ENCODE measurements at places on chromosomes 13 and 19.

- peak; percentile 32 for DNase-seq
Measured at GRCh38 chr19:21328406-21328805, 804 bp downstream of the ZNF708 start.

GRCh38 chr13:61670384-61671161 is 254.9 kb upstream of the PCDH20 start:
- DNase-seq: no peak

- DNase-seq: no peak
Measured at GRCh38 chr13:111187960-111188541, 72.9 kb downstream of the ARHGEF7 start.

DNA sequence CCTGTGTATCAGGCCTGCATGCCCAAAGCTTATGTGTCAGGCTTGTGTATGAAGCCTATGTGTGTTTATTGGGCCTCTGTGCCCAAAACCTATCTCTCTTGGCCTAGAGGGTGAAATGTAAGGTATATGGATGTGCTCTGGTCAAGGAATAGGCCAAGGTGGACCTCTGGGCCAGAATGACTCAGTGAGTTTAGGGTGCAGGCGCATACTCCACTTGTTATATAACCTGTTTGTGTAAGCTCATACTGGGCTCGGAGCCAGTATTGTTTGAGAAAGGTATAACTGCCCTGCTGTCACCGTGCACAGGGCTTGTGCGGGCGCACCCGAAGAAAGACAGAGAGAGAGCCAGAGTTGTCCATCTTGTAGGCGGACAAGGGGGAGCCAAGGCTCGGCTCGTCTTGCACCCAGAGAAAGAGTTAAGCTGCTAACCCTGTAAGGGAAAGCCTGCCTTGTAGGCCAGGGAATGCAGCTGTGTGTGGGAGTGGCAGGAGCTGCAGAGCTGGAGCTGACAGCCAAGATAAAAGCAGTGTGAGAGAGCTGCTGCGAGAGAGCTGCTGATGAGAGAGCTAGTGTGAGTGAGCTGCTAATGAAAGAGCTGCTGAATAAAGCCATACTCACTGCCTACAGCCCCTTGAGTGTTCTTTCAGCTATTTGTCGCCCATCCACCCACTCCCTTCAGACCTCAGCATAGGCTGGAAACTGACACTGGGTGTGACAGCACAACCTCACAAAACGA is 43.4 kb upstream of the N4BP2L1 start:
- DNase-seq: no peak

DNA sequence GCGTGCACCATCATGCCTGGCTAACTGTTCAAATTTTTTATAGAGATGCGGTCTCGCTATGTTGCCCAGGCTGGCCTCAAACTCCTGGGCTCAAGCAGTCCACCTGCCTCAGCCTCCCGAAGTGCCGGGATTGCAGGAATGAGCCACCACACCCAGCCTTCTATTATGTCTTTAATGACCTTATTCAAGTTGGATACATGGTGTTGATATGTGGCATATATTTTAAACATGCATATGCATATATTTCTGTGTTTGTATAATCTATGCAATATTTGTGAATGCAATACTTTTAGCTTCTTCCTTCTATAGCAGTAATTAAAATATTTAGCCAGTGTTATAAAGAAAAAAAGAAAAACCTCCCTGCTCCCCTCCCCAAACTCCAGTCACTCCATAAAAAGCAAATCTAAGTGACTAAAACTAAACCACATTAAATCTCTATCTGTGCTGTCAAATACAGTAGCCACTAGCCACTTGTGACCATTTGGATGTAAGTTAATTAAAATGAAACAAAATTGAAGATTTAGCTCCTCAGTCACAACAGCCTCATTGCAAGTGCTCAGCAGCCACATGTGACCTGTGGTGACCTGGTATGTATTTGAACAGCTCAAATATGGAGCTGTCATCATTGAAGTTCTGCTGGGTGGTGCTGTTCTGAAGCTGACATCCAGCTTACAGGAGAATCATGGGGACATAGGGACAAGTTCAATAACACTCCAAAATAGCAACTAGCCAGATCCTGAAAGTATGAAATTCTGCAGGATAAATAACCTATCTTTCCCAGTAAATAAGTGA is 27.4 kb downstream of the FCGBP start:
- DNase-seq: no peak

GRCh38 chr13:104949840-104950740 is 1585.4 kb downstream of the EFNB2 start:
- no peak for DNase-seq

DNA sequence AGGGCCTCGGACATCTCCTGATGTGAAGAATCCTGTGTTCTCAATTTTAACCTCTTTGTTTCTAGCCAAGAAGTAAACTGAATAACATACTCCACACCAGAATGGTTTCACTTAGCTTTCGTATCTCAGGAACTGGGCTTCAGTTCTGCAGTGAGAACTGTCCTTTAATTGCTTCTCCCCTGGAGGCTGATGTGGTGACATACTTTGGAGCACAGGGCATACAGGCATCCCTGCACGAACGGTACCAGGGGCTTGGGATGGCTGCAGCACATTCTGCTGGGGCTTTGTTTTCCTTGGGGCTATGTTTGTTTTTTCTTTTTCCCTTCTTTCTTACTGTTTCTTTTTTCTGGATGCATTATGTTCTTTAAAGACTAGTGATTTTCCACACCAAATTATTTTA is 230.5 kb downstream of the TM9SF2 start:
- no peak for DNase-seq

GRCh38 chr19:16061943-16062342 is 14.4 kb upstream of the TPM4 start:
- no peak for DNase-seq

DNA sequence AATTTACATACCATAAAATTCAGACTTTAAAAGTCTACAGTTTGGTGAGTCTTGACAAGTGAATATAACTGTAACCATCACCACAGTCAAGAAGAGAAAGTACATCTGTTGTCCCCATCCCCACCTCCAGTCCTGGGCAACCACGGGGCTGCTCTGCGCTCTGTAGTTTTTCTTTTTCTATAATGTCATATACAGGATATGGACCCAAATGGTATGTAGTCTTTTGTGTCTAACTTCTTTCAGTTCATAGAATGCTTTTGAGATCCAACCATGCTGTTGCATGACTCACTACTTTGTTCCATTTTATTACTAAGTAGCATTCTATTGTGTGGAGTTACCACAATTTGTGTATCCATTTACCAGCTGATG is 103.9 kb downstream of the DOCK9 start:
- no peak for DNase-seq

DNA sequence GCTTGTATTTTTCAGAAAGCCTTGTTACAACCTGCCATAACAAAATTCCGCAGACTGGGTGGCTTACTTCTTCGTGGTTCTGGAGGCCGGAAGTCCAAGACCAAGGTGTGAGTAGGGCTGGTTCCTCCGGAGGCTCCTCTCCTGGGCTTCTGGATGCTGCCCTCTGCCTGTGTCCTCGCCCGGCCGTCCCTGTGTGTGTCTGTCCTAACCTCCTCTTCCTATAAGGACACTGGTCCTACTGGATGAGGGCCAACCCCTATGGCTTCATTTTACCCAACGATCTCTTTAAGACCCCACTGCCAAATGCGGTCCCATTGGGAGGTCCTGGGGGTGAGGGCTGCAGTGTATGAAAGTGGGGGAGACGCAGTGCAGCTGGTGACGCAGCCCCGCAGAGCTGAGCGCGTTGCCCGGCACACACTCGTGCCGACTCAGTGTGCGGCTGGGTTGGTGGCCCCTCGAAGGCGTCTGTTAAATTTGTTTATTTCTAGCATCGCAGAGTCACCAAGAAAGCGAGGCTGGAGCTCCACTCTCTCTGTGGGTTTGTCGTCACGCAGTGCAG is 116.7 kb downstream of the SOX1 start:
- no peak for DNase-seq

GRCh38 chr13:96053003-96053703 is at the start of gene UGGT2:
Gene UGGT2, minus strand, starts transcription at chr13:96053401. Its CDS starts 89 bp downstream, at chr13:96053312.
- no peak for DNase-seq

DNA sequence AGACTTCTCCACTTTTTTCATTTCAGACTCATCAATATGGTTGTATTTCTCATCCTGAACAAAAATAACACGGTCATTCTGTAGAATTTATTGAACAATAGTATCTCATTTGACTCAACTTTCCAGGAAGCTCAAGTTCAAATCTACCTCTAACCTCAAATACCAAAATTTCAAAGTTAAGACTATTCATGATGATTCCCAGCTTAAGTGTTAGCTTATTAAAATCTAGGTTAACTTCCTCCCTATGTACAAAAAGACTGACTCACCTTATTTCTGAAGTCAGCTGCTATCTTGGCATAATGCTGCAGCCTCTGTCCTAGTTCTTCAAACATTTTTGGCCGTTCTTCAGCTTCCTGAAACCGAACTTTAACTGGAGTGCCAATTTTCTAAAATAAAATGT is 23.2 kb downstream of the HSPH1 start:
- DNase-seq: no peak

GRCh38 chr13:25746131-25746530 is 305.7 kb downstream of the SHISA2 start:
- no peak for DNase-seq

GRCh38 chr13:50787316-50788195 is 55.9 kb downstream of the DLEU7 start:
- no peak for DNase-seq

- DNase-seq: no peak
Measured at GRCh38 chr13:20001366-20002190, 43.1 kb downstream of the ZMYM2 start.

GRCh38 chr13:31951215-31951678 is 80.3 kb upstream of the FRY start:
- DNase-seq: peak; percentile 43

GRCh38 chr13:30338331-30338851 is 31.0 kb upstream of the KATNAL1 start:
- DNase-seq: no peak

DNA sequence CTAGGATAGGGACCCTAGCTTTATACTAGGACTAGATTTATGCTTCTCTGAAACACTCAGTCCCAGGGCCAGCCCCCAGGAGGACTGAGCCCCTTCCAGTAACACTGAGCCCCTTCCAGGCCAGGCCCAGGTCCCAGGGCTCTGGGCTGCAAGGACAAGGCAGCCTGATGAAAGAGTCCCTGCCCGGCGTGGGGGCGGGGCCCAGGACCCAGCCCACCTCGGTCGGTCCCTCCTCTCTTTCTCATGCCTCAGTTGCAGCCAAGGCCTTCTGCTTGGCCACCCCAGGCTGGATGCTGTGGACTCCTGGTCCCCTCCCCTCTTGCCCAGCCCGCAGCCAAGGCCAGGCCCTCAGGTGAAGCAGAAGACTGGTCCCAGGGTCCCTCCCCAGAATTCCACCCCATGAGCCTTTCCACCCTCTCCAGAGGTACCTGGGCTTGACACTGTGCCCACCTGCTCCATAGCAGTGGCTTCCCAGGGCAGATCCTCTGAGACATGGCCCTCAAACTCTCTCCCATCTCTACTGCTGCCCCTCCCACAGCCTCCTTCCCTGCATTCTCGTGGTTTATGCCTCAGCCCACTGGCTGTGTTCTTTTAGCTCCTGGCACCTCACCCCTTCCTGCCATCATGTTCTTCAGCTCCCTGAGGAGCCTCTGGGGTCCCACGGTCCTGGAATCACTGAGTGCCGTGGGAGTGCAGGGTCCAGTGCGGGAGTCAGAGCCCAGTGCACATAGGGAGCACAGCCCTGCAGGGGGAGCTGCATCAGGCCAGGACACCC is 53.6 kb upstream of the C1QTNF9B start:
- DNase-seq: no peak

DNA sequence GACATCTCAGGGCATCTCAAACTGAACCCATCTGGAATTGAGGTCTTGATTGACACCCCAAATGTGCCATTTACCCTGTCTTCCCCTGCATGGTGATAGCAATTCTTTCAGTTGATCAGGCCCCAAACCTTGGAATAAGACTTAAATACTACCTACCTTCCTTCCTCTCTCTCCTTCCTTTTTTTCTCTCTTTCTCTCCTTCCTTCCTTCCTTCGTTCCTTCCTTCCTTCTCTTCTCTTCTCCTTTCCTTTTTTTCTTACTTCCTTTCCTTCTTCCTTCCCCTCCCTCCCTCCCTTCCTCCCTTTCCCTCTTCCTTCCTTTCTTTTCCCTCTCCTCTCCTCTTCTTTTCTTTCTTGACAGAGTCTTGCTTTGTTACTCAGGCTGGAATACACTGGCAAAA is 7.4 kb upstream of the GIPC1 start:
- DNase-seq: no peak

GRCh38 chr13:110421696-110422385 is 114.8 kb downstream of the COL4A2 start:
- peak; percentile 82 for DNase-seq

DNA sequence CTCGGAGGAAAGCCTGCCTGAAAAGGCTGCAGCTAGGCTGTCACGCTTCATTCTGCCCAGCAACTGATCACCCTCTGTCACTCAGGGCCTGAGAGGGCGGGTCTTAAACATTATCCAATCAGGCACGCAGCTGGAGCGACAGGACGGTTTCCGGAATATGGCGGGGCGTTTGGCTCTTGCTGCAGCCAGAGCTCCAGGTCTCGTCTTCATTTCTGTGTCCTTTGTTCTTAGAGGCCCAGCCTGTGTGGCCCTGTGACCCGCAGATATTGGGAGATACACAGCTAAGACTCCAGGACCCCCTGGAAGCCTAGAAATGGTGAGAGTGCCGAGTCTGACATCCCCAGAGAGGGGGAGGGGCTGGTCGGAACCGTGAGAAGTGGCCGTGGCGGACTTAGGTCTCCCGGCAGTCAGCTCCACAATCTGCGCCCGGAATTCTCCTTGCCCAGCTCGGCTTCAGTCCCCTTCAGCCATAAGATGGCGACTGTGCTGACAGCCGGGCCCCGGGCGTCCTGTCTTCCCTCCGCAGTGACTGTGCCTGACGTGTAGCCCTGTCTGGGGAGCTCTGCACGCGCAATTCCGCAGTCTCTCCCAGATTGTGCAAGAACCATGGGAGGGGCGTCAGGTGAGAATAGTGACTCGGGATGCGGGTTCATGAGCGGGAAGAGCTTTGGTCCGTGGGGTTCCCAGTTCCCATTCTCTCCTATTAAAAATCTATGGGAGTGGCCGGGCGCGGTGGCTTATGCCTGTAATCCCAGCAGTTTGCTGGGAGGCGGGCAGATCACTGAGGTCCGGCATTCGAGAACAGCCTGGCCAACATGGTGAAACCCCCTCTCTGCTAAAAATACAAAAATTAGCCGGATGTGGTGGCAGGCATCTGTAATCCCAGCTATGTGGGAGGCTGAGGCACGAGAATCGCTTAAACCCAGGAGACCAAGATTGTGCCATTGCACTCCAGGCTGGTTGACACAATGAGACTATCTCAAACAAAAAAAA is at the start of gene ZNF429:
Gene ZNF429, plus strand, starts transcription at position 144 of the 993 bp plus-strand sequence. Its CDS starts 170 bp downstream, at position 314.
- DNase-seq: peak; percentile 97
